DMS53 (cell line): ENCODE measurements at places on chromosomes 12 and 14.
A peak's percentile ranks its signal among the peaks of the same experiment; 100 is the strongest.

DNA sequence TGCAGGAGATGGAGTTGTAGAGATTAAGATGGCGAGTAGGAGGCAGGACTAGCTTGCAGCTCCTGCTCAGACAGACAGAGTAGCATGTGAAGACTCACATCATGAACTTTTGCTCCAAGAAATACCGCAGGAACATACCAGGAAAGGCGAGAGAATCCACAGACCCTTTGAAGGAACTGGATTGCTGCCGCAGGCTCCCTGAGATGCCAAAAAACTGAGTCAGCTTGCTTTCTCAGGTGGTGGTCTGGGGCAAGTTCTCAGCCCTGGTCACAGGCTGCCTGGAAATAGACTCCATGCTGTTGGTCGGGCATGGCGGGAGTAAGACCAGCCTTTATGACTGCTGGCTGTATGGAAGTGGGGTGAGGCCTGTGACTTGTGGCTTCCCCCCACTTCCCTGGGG, 163.6 kb upstream of the NAV3 start:
- no peak for DNase-seq

DNA sequence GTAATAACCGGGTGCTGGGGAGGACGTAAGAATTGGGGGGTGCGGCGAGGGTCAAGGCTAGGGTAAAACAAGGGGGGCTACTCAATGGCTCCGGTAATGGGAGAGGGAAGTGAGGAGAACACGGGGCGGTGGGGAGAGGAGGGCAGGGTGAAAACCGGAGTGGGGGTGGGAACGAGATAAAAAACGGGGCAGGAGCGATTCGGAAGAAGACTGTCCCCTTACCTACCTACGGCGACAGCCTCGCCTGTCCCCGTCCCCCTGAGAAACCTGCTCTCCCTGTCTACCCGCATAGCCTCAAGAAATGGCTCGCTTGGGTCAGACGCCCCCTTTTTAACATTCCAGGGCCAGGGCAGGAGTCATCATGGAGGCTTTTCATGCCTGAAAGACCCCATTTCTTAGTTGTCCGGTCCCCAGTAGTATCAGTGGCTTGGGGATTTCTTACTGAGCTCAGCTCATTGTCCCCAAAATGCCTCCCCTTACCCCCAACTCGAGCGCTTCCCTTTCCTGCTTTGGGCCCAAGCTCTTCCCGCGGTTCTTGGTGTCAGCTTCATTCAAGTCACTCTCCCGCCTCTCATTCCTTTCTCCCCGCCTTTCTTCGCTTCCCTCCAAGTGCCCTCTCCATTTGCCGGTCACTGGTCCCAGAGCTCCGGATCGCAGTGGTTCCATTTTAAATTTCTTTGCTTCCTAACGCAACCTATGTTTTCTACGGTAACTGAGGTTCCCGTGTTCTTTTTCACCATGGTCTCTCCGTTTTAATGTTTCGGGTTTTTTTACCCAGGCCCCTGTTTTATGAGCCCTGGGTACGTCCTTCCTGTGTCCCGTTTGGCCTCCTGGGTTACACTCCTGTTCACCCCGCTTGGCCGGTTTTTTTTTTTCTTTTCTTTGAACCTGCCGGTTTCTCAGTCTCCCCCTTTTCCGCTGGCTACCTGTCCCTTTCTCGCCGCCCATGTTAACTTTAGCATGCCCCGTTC, 1.2 kb upstream of the WSB2 start:
- DNase-seq = peak; percentile 85

DNA sequence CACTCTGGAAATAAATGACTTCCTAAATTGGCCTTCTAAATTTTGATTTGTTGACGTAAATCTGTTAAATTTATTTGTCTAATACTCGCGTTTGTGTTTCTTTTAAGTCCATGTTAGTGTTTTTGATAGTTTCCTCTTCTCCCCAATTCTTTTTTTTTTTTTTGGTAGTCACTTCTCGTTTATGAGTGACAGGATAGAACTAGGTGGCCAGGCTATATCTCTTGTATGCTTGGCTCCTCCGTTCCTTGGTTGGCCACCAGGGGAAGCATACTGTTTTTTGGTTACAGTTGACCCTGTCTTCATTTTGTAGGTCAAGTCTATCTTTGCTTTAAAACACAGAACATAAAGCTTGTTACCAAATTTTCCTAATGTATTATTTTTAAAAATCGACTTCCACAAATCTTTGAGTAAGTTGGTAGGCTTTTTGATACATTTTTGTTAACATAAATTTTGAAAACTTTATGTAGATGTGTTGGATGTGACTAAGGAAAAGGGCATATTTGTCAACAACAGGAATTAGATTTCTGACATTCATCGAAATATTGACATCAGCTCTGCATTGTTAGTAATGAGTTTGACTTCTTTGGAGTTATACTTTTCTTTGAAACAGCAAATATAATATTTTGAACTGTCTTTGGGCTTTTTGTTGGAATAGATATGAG, 2.2 kb downstream of the RCOR1 start:
- peak; percentile 83 for DNase-seq

GRCh38 chr14:72443256-72443655, 450.6 kb downstream of the DPF3 start:
- DNase-seq = no peak

- no peak for DNase-seq
These were observed 41.7 kb downstream of the NPAS3 start for GRCh38 chr14:32980178-32980901.

- peak; percentile 58 for DNase-seq
These were observed 61.1 kb downstream of the PITPNM2 start for GRCh38 chr12:123089631-123090353.

DNA sequence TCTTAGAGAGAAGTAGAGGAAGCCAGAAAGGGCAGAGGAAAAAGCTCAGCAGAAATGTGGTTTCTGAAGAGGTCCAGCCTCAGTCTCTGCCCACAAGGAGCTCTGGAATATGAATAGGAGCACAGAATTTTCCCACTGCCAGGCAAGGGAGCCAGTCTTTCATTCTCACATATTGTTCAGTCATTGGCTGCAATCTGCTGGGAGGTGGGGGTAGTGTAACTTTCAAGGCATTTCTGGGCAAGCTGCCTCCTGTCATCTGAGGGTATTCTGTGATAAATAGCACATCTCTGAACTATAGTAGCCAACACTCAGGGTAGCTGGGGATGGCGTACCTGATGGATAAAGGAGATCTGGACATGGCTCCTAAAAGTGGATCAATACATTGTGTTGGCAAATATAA, 127.2 kb downstream of the LRRK2 start:
- no peak for DNase-seq

DNA sequence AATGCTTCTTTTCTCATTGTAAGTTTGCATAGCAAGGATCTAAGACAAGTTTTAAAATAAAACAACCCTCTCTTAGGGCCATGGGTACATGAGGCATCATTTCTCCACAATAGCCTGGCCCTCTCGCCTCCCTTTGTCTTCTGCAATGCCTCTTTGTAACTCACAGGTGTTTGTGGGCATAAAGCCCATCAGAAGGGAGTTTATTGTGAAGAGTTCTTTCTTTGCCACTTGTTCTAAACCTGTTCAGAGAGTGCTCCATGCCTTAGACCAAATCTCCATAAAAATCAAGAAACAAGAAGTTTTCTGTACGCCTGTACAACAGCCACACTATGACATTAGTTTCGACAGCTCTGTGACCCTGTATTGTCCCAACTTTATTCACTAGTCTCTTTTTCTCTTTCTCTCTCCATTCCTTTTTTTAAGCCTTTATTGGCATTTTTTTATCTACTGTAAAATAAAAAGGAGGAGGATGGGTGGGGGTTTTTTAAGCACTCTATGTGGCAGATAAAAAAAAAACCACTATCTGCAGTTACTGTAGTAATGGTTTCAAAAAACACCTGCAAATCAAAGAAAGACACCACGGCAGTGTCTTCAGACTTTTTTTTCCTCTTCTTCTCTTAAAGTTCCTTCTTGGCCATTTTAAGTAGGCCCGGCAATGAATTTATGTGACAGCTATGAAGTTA, 1.6 kb downstream of the C12orf42 start:
- DNase-seq = no peak

DNA sequence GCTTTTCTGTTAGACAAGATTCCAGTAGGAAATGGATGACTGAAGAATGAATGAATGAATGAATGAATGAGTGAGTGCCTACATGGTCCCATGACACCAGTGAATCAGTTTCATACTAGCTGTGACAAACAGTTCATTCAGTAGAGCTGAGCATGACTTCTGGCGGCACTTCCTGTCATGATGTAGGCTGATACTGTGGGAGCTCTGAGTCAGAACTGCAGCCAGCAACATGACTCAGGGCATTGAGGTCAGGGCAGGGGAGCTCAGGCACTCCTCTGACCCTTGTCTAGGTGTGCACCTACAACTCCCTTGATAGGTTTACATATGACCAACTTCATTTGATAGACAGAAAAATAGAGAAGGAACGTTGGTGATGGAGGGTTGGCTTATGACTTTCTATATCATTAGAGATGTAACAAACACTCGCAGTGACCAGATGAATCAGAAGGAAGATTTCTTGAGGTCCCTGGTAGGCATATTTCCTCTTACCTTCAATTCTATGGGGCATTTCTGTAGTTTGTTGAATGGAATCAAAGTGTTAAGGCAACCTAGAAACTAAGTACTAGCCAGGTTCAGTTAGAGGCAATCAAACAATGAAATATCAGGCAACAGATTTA, 139.3 kb upstream of the ARHGAP5 start:
- DNase-seq = peak; percentile 91

- DNase-seq = no peak
These were observed 62.5 kb upstream of the PTPRR start for GRCh38 chr12:70982991-70983390.

GRCh38 chr12:62516927-62517326, 50.3 kb downstream of the MON2 start:
- no peak for DNase-seq

DNA sequence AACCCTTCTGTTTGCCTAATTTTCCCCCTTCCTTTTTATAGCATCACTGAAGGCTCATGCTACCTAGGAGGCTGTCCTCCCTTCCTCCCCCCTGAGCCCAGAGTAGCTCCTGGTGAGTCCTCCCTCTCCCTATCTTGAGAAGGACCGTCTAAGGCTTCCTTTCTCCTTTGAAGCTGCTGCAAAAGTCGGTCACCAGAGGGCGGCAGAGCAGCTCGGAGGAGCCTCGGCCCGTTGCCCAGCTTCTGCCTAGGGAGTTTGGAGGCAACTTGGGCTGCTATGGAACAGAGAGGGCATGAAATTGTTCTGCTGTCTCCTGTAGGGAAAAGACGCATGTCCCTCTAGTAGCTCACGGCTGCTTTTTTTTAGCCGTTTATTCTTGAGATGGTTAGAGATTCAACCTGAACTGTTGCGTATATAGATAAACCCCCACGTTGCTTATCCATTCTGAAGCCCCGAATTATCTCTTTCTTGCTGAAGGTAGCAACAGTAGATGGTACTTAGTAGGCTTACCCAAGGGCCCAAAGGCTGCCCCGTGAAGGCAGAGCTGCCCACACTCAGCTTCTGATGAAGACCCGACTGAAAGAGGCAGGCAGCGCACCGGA, 5.7 kb downstream of the WNT5B start:
- peak; percentile 94 for DNase-seq

- no peak for DNase-seq
These were observed 119.9 kb upstream of the NCOR2 start for GRCh38 chr12:124687174-124687902.

DNA sequence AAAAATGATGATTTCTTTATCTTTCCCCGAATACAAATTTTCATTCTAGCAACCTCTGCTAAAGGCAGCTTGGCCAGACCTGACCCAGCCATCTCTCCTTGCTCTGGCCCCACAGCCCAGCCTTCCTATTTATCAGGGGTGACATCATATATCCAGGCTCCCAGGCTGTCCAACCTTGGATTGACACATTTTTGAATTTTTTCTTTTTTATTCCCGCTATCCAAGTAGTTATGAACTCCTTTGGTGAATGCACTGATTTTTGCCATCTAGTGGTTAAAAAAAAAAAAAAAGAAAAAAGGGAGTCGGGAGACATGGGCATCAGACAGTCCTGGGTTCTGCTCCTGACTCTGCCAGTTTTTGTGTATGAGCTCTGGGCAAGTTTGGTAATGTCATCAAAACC, 120.5 kb downstream of the PTPN11 start:
- DNase-seq = peak; percentile 38

- no peak for DNase-seq
These were observed 8.5 kb upstream of the MYO1A start for GRCh38 chr12:57058454-57058853.

DNA sequence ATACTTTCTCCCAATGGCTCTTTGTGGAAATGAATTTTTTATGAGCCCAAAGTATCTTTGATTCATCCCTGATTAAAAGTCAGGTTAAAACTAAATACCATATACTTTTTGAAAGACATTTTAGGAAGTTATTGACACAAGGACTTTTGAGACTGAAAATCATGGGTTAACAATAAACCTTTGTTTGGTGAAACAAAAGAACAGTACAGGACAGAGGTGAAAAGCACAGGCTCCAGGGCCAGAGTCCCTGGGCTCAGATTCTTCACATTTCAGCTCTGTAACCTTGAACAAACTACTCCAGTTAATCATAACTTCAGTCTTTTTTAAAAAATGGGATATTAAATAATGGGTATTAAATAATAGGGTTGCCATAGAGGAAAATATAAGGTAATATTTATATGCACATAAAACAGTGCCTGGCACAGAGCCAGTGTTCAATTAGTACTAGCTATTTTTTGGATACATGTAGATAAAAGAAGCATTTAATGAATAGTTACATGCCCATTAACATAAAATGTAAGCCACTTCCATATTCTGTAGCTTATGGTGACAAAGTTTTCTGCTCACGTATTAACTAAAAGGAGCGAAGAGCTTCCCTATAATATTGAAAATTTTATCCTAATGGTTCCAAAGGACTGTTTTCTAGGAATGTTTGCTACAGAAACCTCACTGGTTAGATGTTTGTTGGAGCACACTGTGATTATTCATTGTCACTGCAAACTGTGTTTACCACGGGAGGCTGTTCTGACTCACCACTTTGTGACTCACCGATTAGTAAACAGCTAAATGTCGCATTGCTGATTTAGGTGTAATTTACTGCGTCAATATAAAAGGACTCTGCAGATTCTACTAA, 255.4 kb downstream of the DAD1 start:
- peak; percentile 92 for DNase-seq

GRCh38 chr14:40983604-40984003, 623.1 kb upstream of the LRFN5 start:
- no peak for DNase-seq

- no peak for DNase-seq
These were observed 26.9 kb downstream of the PRORP start for GRCh38 chr14:35149239-35149638.

DNA sequence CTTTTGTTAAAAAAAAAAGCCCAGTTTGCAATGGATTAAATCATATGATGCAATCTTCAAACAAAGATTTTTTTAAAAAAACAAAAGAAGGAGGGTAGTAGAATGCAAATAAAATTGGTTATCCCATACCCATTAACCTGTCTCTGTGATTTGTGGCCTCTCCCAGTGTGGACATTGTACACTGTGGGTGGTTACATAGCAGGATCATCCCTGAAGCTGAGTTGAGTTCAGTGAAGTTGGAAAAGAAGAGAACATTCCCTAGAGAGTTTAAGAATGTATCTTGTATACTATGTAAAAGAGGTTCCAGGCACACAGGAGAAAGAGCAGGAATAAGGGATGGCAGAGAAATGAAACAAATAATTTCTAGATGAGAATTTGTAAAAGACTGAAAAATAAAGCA, 142.4 kb upstream of the SLC16A7 start:
- DNase-seq = no peak
